ENCODE measurements at places on chromosomes 5 and 9. TPM values are rescaled to one million over a fixed set of nuclear protein-coding genes. Genes with fewer than 3 reads are reported as not detected.

The ZFYVE16 gene
- 15.8 TPM for polyA plus RNA-seq

The FCN2 gene
- polyA plus RNA-seq, result not detected

The PBX3 gene
- 13.4 TPM for polyA plus RNA-seq

DNA sequence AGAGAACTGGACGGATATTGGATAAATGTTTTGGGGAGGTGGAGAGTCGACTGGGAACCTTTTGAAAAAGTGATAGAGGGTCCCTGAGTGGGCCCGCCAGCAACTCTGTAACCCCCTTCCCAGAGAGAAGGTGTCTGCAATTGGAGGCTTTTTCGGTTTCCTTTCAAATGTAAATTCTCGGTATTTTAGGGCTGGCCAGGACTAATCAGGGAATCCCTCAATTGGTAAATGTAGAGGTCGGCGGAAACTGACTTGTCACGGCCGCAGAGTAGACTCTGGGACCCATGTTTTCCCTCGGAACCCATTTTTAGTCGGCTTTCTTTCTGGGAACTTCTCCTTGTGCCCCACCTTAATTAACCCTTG is 524 bp downstream of the CCNB1 start:
- peak overlapping the region; percentile 92 for H3K4me3 ChIP-seq
- H3K27me3 ChIP-seq, result no peaks in the 10 kb centered on the region
- peak overlapping the region; percentile 60 for H3K27ac ChIP-seq
- DNase-seq, result peak; percentile 58

DNA sequence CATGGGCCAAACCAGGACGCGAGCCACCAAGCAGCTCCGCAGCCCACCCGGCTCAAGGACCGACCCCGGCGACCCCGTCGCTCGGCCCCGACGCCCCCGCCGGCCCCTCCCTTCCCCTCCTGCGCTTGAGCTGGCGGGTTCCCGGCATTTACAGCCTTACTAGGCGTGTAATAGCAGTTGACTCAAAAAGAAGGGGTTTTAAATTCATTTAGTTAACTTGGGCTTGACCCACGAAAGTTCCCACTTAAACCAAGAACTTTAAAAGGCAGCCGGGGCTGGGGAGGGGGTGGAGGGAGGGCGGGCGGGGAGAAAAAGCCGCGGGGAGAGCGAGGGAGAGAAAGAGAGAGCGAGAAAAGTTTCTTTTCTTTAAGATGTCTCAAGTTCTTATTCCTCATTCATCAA is 636 bp downstream of the PRDM12 start:
- no peaks in the 10 kb centered on the region for H3K4me1 ChIP-seq
- no peak overlapping the region for H3K27ac ChIP-seq
- DNase-seq, result no peak
- H3K4me3 ChIP-seq, result no peak overlapping the region

GRCh38 chr9:133950192-133950591 is 41.9 kb downstream of the VAV2 start:
- H3K4me3 ChIP-seq, result no peak overlapping the region
- H3K36me3 ChIP-seq, result no peaks in the 10 kb centered on the region
- no peaks in the 10 kb centered on the region for H3K4me1 ChIP-seq
- no peak overlapping the region for H3K27ac ChIP-seq
- H3K27me3 ChIP-seq, result no peaks in the 10 kb centered on the region
